ENCODE measurements at places on chromosomes 16 and 17. TPM values are rescaled to one million over a fixed set of nuclear protein-coding genes. Genes with fewer than 3 reads are reported as not detected.

DNA sequence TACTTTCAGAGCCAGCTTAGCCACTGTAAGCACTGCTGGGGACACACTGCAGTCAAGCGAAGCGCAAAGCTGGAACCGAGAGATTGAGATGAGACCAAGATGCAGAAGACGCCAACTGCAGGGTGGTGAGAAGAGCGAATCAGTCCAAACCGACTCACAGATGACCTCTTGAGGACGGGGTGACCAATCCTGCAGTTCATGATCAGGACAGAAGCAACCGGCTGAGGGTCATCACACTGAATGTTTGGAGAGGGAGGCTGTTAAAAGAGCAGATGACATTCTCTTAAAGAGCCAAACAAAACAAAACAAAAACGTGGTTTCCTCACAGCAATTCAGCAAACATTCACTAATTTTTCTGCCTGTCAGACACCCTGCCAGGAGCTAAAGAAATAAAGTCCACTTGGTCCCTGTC lies 8.5 kb downstream of the HASPIN start:
- peak; percentile 25 for DNase-seq

Gene TMEM220
- total RNA-seq, result 29.5 TPM

DNA sequence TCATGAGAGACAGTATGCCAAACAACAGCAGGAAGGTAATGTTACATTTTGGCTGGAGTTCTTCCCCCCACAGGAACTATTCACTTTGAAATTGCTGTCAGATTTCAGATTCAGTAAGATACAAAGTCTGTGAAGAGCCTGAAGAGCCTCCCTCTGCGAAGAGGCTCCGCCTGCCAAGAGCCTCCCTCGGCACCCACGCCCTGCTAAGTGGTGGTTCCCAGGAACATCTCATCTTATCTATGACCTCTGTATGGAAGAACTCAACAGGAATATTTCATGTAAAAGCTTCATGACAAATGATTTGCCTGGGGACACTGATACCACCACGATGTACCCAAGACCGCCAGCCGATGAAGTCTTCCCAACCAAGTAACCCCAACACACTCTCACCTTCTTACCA lies 3.2 kb downstream of the ZC3H7A start:
- DNase-seq, result no peak

Gene ZP2
- 0.20 TPM for total RNA-seq

DNA sequence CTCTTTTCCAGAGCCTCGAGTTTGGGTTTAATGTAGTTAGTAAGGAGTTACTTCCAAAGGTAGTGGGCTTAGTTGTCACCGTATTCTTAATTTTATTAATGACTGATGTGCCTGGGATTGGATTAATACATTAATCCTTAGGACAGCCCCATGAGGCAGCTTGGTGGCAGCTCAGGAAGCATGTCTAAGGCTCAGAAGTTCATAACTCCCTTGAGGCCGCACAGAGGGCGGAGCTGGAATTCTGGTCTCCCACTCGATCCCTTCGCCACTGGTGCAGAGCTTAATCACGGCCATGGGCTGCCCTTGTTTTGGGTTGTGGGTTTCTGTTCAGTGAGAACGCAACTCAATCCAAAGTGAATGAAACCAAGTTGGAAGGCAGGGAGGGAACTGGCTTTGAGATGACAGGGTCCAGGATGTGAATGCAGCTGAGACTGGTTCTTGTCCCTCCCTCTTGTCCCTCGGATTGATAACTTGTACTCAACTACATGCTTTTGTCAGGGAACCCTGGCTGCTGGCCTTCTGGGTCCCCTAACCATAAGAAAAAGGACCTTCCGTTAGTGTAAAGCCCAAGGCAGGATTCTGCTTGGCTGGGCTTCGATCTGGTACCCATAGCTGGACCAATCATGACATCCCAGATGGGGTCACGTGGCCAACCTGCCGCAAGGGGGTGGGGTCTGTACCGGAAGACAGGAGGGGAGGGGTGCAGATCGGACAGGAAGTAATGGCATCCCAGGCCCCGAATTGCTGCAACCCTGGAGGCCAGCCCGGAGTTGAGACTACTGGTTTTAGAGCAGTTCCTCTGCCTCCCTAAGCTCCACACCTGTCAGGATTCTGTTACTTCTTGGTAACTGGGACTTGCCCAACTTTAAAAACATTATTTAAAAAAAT lies 45.4 kb downstream of the SNX20 start:
- no peak for DNase-seq

Gene OSGIN1
- 11.6 TPM for total RNA-seq

Gene CCL16
- not detected for total RNA-seq

GRCh38 chr17:33955461-33955860 lies 299.6 kb upstream of the CCL2 start:
- DNase-seq, result no peak

Gene GNAO1
- 113 TPM for total RNA-seq

All from mucosa of descending colon (tissue), 3 donors.